ENCODE measurements at places on chromosomes 2 and 18. TPM values are rescaled to one million over a fixed set of nuclear protein-coding genes. Genes with fewer than 3 reads are reported as not detected.

GRCh38 chr2:6977113-6977741 is 60.0 kb downstream of the RNF144A start:
- no peak for DNase-seq
- no peak overlapping the region for H3K4me3 ChIP-seq
- H3K36me3 ChIP-seq, result no peaks in the 10 kb centered on the region
- H3K27ac ChIP-seq, result no peak overlapping the region
- H3K27me3 ChIP-seq, result no peaks in the 10 kb centered on the region

DNA sequence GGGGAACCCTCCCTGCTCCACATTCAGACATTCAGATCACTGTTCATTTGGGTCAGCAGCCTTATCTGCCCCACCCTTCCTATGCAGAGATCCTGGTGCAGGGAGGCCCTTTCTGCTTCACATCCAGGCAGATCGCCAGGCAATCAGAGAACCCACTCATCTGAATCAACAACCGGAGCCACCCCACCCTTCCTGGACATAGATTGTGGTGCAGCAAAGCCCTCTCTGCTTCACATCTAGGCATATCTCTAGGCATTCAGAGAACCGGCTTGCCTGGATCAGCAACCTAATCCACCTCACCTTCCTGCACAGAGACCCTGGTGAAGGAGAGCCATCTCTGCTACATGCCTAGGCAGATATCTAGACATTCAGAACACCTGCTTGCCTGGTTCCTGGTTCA is 184.5 kb upstream of the CNTNAP5 start:
- no peak for DNase-seq
- no peaks in the 10 kb centered on the region for H3K27me3 ChIP-seq
- H3K4me3 ChIP-seq, result no peak overlapping the region
- H3K36me3 ChIP-seq, result no peaks in the 10 kb centered on the region
- H3K4me1 ChIP-seq, result no peaks in the 10 kb centered on the region

DNA sequence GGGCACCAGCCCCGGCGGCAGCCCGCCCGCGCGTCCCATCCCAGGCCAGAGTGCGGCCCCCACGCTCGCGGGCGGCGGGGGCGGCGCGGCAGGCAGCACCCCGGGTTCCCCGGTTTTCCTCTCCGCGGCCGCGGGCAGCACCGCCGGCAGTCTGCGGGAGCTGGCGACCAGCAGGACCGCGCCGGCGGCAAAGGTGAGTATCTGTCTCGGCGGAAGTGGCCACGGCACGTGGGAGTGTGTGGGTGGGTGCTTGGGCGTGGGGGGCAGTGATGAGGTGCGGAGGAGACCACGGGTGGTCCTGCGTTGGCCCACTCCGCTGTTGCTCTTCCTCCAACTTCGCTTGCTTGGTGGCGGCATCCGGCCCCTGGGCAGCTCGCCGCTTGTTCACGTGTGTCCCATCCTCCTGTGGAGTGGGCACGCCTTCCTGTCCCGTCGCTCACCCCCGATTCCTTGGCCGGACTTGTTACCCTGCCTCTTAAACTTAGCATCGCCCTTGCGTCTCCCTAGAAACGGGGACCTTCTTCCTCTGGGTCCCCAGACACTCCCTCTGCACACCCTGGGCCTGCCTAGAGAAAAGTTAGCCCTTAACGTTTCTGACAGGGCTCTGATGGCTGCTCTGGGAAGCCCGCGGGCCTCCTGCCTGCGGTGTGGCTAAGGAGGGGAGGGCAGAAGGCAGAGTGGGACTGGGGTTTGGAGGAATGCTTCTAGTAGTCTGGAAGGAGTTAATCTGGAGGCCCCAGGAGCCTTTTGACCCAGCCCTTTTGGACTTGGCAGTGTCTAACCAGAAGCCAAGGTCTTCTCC is 1.1 kb downstream of the SH3RF3 start:
- H3K4me3 ChIP-seq, result peak overlapping the region; percentile 24
- peaks cover 75% of the 10 kb centered on the region for H3K27me3 ChIP-seq
- DNase-seq, result no peak
- H3K27ac ChIP-seq, result no peak overlapping the region

DNA sequence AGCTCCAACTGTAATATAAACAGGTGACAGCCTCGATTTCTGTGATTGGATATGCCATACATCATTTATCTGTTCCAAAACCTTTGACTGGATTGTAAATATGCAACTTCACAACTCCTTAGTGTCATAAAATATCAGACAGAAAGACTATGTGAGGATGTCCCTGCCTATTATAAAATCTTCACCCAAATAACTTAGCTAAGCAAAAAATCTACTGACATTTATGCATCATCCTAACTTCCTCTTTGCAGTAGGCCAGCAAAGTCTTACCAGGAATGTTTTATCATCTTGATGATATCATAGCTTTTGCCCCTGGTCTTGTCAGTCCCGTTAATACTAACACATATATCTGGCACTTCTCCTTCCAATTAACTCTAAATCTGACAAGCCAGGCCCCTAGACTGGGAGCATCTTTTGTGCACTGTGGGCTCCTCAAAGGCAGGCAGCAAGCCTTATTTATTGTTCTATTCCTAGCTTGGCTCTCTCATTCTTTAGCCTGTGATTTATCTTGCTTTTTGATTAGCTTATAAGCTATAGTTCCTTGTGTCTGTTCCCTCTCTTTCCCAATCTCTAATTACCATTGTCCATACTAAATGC is 356.5 kb upstream of the HNMT start:
- H3K4me1 ChIP-seq, result no peaks in the 10 kb centered on the region
- H3K4me3 ChIP-seq, result no peak overlapping the region
- no peak overlapping the region for H3K27ac ChIP-seq
- no peaks in the 10 kb centered on the region for H3K36me3 ChIP-seq
- DNase-seq, result no peak

- no peak overlapping the region for H3K4me3 ChIP-seq
- H3K27me3 ChIP-seq, result no peaks in the 10 kb centered on the region
- H3K36me3 ChIP-seq, result no peaks in the 10 kb centered on the region
- no peak for DNase-seq
Observed at GRCh38 chr2:172219201-172219600, 116.5 kb upstream of the DLX2 start.

DNA sequence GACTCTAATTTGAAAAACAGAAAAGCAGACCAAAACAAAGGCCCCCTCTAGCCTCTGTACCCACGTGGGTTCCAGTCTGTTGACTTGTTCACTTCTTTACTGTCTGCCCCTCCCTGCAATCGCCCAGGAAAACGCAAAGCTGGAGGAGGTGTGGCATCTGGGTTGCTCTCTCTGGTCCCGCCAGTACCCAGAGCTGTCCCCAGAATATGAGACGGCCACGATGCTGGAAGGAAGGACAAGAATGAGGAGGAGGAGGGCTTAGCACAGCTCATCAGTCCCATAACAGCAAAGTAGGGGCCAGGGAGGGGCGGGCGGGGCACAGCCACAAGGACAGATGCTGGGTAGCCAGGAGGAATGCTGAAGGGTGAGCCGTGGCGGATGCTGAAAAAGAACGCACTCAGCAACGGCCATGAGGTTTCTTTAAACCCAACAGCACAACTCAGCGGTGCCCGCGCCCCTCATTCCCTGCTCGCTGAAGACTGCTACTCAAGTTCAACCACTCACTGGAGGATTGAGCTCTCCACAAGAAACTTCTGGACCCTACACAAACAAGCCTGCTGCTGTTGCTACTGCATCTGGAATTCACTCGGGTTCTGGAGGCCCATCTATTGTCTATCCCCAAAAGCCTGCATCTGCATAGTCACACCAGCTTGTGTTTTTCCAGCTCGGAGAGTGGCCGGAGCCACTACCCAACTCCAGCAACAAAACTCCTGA is 187.7 kb downstream of the HDAC4 start:
- no peak overlapping the region for H3K27ac ChIP-seq
- no peaks in the 10 kb centered on the region for H3K27me3 ChIP-seq
- H3K36me3 ChIP-seq, result no peaks in the 10 kb centered on the region
- DNase-seq, result no peak

DNA sequence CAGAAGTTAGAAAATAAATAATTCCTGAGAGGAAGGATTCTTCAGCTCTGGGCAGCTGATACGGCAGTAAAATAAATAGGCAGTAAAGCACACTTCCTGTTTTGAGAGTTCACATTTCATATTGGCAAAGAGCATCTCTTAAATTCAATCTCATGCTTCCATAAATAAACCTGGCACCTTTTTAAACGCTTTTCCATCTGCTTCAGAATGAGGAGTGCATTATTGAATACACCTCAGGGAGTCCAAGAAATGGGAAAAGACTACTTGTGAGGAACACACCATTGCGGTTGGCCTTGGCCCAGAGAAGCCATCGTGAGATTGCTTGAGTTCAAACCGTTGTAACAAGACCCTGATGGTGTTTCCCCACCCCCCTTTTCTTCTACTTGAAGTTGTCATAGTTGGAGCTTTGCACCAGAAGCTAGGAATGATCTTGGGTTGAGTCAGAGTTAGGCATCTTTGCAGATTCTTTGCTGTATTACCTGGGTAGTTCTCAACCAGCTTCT is 123.9 kb downstream of the RDH14 start:
- H3K27ac ChIP-seq, result no peak overlapping the region
- peaks cover 2% of the 10 kb centered on the region for H3K27me3 ChIP-seq
- H3K4me3 ChIP-seq, result no peak overlapping the region

- H3K27me3 ChIP-seq, result no peaks in the 10 kb centered on the region
- DNase-seq, result no peak
- peaks cover 2% of the 10 kb centered on the region for H3K36me3 ChIP-seq
- no peaks in the 10 kb centered on the region for H3K4me1 ChIP-seq
Observed at GRCh38 chr2:215979620-215980019, 33.7 kb downstream of the MREG start.

GRCh38 chr2:204824751-204825453 is 279.6 kb downstream of the PARD3B start:
- H3K4me1 ChIP-seq, result no peaks in the 10 kb centered on the region
- DNase-seq, result peak; percentile 85
- no peak overlapping the region for H3K4me3 ChIP-seq
- no peak overlapping the region for H3K27ac ChIP-seq
- H3K27me3 ChIP-seq, result no peaks in the 10 kb centered on the region

- no peak for DNase-seq
- no peak overlapping the region for H3K4me3 ChIP-seq
- no peaks in the 10 kb centered on the region for H3K36me3 ChIP-seq
- H3K4me1 ChIP-seq, result peaks cover 9% of the 10 kb centered on the region
- H3K27me3 ChIP-seq, result no peaks in the 10 kb centered on the region
- H3K27ac ChIP-seq, result no peak overlapping the region
Observed at GRCh38 chr18:62493033-62493862, 29.6 kb upstream of the ZCCHC2 start.

DNA sequence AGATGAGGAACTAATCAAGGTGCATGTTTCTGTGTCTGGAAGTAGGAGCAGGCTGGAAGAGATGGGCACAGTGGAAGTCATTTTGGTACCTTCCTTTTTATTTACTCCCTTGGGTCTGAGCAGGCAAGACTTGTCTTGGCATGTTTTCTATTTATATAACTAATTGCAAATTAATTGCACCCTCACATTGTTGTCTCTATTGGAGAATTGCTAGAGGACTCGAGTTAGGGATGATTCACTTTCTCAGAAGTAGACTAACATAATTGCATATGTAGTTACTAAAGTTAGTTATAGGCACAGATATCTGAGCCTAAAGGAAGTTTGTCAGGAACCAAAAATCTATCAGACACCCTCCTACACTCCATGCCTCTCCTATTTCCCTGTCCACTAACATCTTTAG is 92.8 kb upstream of the NRP2 start:
- DNase-seq, result no peak
- H3K4me1 ChIP-seq, result no peaks in the 10 kb centered on the region
- no peak overlapping the region for H3K4me3 ChIP-seq
- no peaks in the 10 kb centered on the region for H3K36me3 ChIP-seq
- no peaks in the 10 kb centered on the region for H3K27me3 ChIP-seq

GRCh38 chr2:196742685-196743084 is 56.8 kb downstream of the GTF3C3 start:
- no peaks in the 10 kb centered on the region for H3K4me1 ChIP-seq
- no peak overlapping the region for H3K27ac ChIP-seq
- H3K36me3 ChIP-seq, result no peaks in the 10 kb centered on the region
- no peak for DNase-seq

DNA sequence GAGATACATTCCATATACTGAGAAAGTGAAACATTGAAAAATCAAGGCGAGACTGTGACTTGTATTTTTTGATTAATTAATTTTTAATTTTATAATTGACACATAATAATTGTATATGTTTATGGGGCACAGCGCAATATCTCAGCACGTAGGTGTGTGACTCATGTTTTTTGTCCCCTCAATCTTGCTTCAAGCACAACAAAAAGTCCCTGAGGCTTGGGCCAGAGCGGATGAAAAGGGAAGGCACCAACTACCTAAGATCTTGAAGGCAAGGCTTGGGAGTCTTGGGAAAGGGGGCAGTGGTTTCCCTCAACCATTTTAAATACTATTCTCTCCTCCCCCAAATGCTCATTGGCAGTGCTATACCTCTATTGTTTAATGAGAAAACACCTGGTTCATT is 9.9 kb downstream of the SGPP2 start:
- no peak overlapping the region for H3K27ac ChIP-seq
- H3K27me3 ChIP-seq, result no peaks in the 10 kb centered on the region
- no peak overlapping the region for H3K4me3 ChIP-seq
- no peak for DNase-seq
- no peaks in the 10 kb centered on the region for H3K4me1 ChIP-seq

DNA sequence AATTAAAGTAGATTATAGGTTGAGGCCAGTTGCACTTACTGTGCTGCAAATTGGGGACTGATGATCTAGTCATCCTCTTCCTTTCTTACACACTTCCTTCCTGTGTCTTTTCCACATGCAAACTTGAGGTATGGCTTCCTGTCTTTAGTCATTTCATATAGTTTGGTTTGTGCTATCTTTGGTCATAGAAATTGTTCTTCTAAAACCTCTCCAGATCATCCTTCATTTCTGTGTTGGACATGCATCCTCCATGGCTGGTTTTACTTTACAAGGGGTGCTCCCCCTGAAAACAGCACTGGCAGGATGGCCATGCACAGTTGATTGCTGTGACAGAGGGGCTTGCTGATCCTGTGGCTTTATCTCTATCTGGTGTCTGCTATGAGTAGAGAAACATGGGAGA is 36.5 kb downstream of the MGAT5 start:
- H3K36me3 ChIP-seq, result peaks cover 5% of the 10 kb centered on the region
- DNase-seq, result no peak
- H3K4me1 ChIP-seq, result no peaks in the 10 kb centered on the region
- H3K27ac ChIP-seq, result no peak overlapping the region
- H3K27me3 ChIP-seq, result no peaks in the 10 kb centered on the region

- no peak for DNase-seq
- peaks cover 97% of the 10 kb centered on the region for H3K36me3 ChIP-seq
- no peaks in the 10 kb centered on the region for H3K4me1 ChIP-seq
- H3K27ac ChIP-seq, result no peak overlapping the region
- no peak overlapping the region for H3K4me3 ChIP-seq
Observed at GRCh38 chr2:27237341-27237945, 20.3 kb downstream of the CAD start.

Gene FEV
- 11.9 TPM for polyA plus RNA-seq

Gene ANO7
- polyA plus RNA-seq, result 31.7 TPM

Gene MAPRE3
- 20.7 TPM for polyA plus RNA-seq

Gene DSEL
- polyA plus RNA-seq, result 8.4 TPM

Gene CHRNG
- polyA plus RNA-seq, result 0.21 TPM

Gene PUS10
- polyA plus RNA-seq, result 17.8 TPM

Gene RNF149
- 68.9 TPM for polyA plus RNA-seq

Gene B3GNT7
- polyA plus RNA-seq, result 43.5 TPM

Gene RAD51AP2
- polyA plus RNA-seq, result 0.06 TPM

Gene PRSS56
- polyA plus RNA-seq, result not detected

Data from large intestine (tissue), 12 donors.